ENCODE measurements at places on chromosomes 7 and 10. TPM values are rescaled to one million over a fixed set of nuclear protein-coding genes. Genes with fewer than 3 reads are reported as not detected.

The UMAD1 gene
- 11.7 TPM for total RNA-seq

The MMRN2 gene
- total RNA-seq: 0.81 TPM

The OR2A12 gene
- not detected for total RNA-seq

The ZNF32 gene
- 17.1 TPM for total RNA-seq

The NKX2-3 gene
- total RNA-seq: not detected

The TLX1 gene
- not detected for total RNA-seq

The SAMD9L gene
- total RNA-seq: 0.49 TPM

The DRGX gene
- 0.09 TPM for total RNA-seq

The AS3MT gene
- 3.5 TPM for total RNA-seq

The RRP12 gene
- 58.8 TPM for total RNA-seq

The CASP7 gene
- 30.9 TPM for total RNA-seq

The ABCF2 gene
- 67.5 TPM for total RNA-seq

The TMEM176B gene
- 0.12 TPM for total RNA-seq

The PRF1 gene
- not detected for total RNA-seq

The TMEM184A gene
- total RNA-seq: 15.2 TPM

The TEX47 gene
- not detected for total RNA-seq

The COBL gene
- total RNA-seq: 4.2 TPM

The HABP2 gene
- total RNA-seq: 0.07 TPM

The ANKRD22 gene
- total RNA-seq: 0.35 TPM

The MSS51 gene
- 0.71 TPM for total RNA-seq

The CRYGN gene
- total RNA-seq: not detected

The IFIT1B gene
- not detected for total RNA-seq
